ENCODE measurements at places on chromosomes 16 and 17.

- DNase-seq = no peak
These were observed 2.8 kb downstream of the IRX5 start for GRCh38 chr16:54933281-54934011.

DNA sequence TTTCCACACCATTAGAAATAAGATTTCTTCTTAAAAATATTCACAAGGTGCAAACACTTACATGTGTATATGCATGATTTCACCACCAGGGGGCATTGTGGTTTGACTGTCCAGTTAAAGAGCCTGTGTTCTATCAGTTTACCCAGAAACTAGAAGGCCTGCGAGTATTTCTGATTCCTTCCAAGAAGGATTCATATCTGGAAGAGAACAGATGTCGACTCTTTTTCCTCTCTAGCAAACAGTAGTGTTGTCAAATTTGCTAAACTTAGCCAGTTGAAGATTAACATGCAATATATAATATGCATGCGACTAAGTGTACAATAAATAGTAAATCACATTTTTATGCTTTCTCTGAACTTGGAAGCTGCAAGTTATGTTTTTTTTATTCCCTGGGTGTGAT lies 404.1 kb downstream of the WWOX start:
- no peak for DNase-seq

- DNase-seq = no peak
These were observed 75.1 kb downstream of the GRIN2A start for GRCh38 chr16:10107081-10107480.

DNA sequence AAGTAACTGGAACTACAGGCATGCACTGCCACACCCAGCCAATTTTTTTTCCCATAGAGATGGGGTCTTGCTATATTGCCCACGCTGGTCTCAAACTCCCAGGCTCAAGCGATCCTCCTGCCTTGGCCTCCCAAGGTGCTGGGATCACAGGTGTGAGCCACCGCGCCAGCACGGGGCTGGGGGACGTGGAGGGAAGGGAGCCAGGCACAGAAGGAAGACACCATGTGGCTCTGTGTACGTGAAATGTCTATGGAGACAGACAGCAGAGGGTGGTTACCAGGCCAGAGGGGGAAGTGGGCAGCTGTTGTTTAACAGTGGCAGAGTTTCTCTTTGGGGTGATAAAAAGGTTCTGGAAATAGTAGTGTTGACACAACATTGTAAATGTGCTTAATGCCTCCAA lies 4.6 kb upstream of the PIEZO1 start:
- DNase-seq = peak; percentile 75

GRCh38 chr17:69908626-69909368 lies 166.2 kb upstream of the KCNJ16 start:
- DNase-seq = no peak

- no peak for DNase-seq
These were observed 1.2 kb upstream of the YPEL2 start for GRCh38 chr17:59330053-59330942.

DNA sequence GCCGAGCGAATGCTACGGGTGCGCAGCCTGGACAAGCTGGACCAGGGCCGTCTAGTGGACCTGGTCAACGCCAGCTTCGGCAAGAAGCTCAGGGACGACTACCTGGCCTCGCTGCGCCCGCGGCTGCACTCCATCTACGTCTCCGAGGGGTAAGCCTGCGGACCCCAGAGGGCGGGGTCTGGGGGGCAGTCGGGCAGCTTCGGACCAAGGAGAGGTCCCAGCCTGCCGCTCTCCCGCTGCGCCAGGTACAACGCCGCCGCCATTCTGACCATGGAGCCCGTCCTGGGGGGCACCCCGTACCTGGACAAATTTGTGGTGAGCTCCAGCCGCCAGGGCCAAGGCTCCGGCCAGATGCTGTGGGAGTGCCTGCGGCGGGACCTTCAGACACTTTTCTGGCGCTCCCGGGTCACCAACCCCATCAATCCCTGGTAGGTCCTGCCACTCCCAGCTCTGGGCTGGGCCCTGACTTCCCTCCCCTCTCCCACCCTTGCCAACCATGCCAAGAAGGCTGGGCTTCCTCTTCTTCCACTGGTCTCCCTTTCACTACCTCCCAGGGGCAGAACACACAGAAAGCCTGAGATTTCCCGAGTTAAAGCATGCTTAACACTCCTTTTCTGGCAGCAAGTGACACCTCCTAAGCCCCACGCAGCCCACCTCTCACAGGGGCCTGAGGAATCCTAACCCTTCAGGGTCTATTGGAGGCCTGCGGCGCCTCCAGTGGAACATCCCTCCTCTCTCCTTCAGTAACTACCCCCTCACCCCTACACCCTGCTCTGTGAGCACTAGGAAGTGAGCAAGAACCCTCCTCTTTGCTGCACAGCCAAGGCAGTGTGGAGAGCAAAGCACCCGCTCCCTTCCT lies 3.2 kb downstream of the NAGS start:
- no peak for DNase-seq

DNA sequence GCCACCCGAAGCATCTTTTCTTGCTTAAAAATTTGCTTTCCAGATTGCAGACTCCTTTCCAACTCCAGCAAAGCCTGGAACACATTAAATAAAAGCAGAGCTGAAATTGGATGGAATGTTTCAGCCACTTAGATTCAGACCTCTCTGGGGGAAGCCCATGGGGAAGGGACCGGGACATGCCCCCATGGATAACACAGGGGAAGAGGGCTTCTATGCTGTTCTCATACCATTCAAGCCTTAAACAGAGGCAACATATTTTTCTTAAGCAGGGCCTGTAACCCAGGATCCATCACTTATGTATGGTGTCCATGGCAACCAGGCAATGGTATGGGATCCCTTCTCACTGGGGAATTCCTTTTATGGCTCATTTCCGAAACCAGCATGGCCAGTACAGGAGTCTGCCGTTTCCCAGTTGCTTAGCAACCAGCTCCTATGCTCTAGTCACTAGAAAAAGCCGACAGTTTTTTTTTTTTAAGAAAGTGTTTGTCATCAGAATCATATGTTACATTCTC lies 62.0 kb upstream of the MARCHF10 start:
- no peak for DNase-seq

GRCh38 chr17:57956291-57957119 lies 1.3 kb upstream of the CUEDC1 start:
- no peak for DNase-seq

DNA sequence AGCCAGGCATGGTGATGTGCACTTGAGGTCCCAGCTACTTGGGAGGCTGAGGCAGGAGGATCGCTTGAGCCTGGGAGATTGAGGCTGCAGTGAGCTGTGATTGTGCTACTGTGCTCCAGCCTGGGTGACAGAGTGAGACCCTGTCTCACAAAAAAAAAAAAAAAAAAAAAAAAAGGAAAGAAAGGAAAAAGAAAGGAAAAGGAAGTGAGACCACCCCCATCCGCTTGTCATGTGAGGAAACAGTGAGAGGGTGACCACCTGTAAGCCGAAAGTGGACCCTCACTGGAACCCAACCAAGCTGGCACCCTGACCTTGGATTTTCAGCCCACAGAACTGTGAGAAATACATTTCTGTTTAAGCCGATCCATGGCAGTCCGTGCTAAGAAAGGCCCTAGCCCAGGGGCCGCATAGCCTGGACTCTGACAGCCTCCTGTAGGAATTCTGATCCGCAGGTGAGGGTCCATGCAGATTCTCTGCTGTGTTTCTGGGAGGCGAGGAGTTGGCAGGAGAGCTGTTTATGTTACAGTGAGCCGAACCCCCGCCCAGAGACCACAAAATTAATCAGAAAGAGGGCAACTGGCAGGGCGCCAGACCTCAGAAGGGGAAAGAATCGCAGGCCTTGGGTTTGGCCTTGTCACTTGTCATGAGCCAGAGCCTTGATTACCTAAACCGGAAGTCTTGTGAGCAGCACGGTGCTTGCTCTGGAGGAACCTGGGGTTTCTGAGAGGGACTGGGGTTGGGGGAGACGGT lies 945 bp downstream of the SGSH start:
- DNase-seq = peak; percentile 88

GRCh38 chr17:8828517-8828875 lies 29.3 kb upstream of the MFSD6L start:
- DNase-seq = no peak

- no peak for DNase-seq
These were observed 331.3 kb downstream of the SEC14L1 start for GRCh38 chr17:77471984-77472461.

- peak; percentile 61 for DNase-seq
These were observed 93.8 kb downstream of the USP31 start for GRCh38 chr16:23055481-23055880.

- DNase-seq = no peak
These were observed 30.2 kb downstream of the TBX4 start for GRCh38 chr17:61482467-61482866.

DNA sequence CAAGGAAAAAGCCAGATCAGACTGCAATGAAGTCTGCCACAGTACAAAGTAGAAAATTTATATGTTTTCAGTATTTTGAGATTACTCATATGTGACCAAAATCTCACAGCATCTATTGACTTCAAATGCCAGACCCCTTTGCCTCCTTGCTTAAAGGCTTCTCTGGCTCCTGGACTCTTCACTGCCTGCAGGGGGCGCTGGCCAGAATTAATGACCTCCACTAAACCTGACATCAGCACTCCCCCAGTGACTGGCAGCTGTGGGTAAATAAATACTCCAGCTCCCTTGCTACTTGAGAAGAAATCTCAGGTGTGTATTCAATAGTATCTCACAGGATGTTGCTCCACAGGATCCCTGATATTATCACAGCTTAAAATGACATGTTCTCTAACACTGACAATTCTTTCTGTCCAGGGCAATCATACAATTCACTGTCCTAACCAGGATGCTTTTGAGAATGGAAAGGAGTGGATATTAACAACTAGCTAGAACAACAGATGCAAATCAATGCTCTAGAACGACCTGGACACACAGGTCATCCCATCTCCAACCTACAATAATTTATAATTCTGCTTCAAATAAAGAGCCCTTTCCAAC lies 4.0 kb downstream of the BECN1 start:
- peak; percentile 30 for DNase-seq

DNA sequence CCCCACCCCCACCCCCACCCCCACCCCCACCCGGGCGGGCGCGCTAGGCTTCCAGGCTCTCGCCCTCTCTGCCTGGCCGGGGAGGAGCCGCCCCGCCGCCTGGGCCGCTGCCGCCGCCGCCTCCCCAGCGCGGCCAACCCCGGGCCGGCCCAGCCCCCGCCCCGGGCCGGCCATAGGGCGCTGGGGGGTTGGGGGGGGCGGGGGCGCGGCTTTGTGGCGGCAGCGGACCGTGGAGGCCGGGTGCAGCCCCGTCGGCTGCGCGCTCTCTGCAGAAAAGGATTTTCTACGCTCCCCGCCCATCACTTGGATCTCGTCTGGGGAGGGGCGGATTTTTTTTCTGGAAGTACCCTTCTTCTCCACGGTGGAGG lies 230.9 kb downstream of the MRTFB start:
- DNase-seq = peak; percentile 30

DNA sequence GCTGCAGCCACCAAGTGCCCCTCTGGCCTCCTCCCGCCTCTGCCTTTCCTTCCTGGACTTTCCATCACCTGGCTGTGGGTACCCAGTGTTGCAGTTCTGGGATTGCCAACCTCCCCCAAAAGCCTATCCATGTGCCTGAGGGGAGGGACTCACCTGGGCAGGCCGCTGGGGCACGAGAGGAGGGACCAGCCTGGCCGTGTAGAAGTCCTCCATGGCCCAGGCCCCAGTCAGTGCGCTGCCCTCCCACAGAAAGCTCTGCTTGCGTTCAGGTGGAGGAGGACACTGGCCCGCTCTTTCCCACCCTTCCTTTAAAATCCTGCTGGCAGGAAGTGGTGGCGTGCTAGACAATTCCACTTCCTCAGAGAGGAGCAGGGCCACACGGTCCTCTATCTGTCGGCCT lies 14.2 kb downstream of the SLX4 start:
- DNase-seq = no peak

DNA sequence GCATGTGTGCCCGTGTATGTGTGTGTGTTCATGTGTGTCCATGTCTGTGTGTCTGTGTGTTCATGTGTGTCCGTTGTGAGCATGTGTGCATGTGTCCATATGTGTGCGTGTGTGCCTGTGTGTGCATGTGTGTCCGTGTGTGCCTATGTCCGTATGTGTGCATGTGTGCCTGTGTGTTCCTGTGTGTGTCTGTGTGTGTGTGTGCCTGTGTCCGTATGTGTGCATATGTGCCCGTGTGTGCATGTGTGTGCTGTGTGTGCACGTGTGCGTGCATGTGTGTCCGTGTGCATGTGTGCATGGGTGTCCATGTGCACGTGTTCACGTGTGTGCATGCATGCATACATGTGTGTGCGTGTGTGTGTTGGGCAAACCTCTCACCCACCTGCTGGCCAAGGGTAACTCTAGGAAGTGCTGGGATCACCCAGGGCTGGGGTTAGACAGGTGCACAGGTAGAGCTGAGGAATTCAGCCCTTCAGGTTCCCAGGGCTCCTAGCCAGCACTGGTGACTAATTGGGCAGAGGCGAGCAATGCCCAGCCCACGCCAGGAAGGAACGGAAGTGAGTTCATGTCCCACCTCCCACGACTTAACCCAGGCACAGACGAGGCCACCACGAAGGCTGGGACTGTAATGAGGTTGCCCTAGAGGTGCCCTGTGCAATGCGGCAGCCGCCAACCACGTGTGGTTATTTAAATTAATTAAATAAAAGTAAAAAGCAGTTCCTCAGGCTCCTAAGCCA lies 8.2 kb upstream of the CSNK1D start:
- DNase-seq = no peak

GRCh38 chr16:84156342-84156784 lies 11.3 kb downstream of the DNAAF1 start:
- DNase-seq = no peak

DNA sequence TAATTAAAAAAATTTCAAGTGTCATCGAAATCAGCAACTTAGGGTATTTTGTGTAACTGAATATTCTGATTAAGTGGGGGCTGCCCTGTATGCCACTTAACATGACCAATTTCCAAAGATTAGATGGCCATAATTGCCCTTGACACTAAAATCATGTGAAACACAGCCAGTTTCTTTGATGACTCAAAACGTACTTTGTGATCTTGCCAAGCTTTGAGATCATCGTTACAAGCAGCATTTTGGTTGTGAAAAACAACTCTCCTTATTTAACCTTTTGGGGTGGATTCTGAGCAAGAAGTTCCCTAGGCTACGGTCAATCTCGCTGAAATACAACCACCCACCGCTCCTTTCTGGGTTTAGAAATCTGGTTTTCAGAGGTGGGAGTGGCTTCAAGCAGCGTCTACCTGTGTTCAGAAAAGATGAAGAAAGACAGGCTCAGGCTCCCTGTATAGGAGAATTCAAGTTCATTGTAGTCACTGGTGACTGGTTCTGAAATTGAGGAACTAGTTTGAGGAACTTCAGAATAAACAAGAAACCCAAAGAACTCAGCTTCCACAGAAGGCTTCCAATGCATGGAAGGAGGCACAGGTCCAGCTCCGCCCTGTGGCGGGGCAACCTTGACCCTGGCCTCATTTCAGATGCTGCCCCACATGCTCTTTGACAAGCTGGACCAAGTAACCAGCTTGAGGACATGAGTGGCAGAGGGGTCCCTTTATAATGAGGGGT lies 9.4 kb downstream of the MAP3K14 start:
- peak; percentile 57 for DNase-seq

DNA sequence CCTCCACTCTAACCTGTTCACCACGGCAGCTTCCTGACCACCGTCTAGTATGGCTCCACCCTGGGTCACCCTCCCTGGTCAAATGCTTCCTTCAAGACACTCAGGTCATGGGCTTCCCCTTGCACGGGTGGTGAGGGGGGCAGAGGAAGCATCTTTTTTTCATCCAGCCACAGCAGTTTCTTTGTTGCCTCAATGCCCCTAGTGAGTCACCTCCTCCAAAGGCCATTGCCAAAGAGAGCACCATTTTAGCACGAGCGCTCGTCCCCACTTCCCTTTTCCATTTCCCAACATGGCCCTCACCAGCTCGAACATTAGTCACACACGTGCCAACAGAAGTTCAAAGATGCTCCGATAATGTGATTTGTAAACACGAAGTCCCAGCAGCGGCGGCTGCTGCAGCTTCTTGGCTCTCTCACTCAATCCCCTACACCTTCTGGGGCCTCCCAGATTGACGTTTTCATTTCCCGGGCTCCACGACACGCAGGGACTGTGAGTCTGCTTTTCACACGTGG lies 134.6 kb downstream of the GAS7 start:
- peak; percentile 89 for DNase-seq
